Activated T-helper 2 cell treated with anti-CD3 and anti-CD28 coated beads, Interferon-gamma antibody, Interleukin-2, Interleukin-4, amounts not matched to agents 10 μg/mL and 5 μg/mL and 100 μg/mL, durations not matched to agents 14 hours and 24 hours and 36 hours (primary cell): ENCODE measurements at places on chromosomes 12 and 14.

GRCh38 chr12:111283521-111283920, 85.4 kb downstream of the PHETA1 start:
- DNase-seq: no peak

- no peak for DNase-seq
Measured at GRCh38 chr14:71712478-71712877, 219.8 kb upstream of the RGS6 start.

- no peak for DNase-seq
Measured at GRCh38 chr12:94269316-94269999, 121.1 kb downstream of the PLXNC1 start.

DNA sequence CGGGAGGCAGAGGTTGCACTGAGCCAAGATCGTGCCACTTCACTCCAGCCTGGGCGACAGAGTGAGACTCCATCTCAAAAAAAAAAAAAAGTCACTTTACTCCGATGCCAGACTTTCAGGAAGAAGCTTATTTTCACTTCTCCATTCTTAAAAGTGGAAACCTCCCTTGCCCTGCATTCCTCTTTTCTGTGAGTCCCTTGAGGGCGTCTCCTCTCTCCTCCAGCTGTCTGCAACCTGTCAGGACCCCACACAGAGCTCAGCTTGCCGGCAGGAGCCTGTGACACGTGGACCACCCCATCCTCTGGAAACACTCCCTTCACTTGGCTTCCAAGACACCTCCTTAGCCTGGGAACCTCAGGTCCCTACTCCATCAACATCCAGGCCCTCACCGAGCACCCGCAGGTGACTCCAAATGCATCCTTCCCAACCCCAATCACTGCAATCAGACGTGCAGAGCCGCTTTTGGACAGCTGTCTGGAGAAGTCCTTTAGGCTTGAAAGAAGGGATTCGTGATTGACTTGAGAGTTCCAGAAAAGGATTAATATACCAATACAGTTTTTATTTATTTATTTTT, 34.3 kb downstream of the SLC15A4 start:
- no peak for DNase-seq

- DNase-seq: no peak
Measured at GRCh38 chr12:32322354-32322753, 77.0 kb upstream of the FGD4 start.

GRCh38 chr12:12983420-12984035, 16.5 kb downstream of the HEBP1 start:
- DNase-seq: no peak

DNA sequence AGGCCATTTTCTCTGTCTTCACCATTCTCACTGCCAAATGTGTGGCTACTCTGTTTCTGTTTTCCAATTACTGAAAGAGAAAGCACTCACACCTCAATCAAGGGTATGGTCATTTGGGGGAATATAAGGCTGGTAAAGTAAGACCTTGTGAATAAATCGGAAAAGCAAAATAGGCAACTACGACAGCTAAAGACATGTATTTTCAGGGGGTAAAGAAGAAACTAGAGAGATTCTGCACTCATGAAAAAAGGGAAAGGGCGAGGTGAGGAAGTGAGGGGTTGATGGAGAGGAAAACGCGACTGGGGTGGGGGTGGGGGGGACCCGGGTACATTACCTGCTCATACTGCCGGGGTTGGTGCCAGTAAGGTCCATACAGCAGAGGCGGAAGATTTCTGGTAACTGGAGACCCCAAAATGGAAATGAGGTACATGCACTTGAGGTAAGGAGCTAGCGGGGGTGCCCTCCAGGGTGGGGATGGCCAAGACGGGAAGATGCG, 19.3 kb downstream of the CHD8 start:
- DNase-seq: no peak

DNA sequence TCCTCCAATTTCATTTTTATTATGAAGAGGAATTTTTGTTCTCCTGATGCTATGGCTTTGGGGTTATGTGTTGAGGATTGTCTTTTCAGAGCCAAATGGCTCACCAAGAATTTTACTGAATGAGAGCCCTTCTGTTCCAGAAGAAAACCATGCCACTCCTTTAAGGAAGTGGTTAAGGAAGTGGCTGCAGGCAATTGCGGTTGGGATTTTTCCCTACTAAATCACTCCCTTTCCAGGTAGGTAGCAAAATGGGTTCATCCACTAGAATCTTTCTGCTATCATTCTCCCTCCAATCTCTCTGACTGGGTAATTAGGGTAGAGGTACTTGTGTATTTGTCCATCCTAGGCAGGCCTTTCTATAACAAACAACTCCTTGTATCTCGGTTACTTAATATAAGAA, 163.1 kb downstream of the TTC8 start:
- no peak for DNase-seq

DNA sequence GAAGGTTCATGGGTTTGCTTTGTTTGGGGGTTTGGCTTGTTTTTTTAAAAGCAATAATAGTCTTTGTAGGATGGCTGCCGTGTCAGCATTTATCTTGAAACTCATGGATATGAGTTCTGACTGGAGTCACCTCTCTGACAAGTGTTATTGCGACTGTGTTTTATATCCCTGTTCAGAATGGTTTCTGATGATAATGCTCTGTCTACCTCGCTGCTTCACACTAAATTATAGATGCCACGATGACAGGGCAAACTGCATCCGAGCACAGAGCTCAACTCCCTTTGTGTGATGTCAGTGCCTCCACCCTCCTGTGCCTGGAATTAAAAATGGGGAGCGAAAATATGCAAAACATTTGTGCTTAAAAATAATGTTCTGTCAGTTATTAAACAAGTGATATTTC, 250.8 kb downstream of the EGLN3 start:
- no peak for DNase-seq

- no peak for DNase-seq
Measured at GRCh38 chr14:23361320-23361719, 3.7 kb downstream of the EFS start.

- DNase-seq: no peak
Measured at GRCh38 chr12:126967152-126967551, 1299.8 kb upstream of the TMEM132C start.

- DNase-seq: no peak
Measured at GRCh38 chr14:68619790-68620574, 172.9 kb downstream of the ZFP36L1 start.
